ENCODE measurements at places on chromosomes 16 and 17.

DNA sequence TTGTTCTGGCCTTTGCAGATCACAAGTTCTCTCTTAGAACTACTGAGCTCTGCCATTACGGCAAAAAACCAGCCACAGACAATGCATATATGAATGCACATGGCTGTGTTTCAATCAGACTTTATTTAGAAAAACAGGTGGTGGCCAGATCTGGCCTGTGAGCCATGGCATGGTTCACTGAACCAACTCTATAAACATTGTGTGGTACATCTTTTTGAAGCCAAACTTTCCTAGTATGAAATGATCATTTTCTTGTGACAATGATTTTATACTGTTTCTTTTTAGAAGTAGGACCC lies 65.9 kb upstream of the AMZ2 start:
- no peak for DNase-seq

GRCh38 chr16:3223913-3224515 lies 10.9 kb downstream of the ZNF200 start:
- no peak for DNase-seq

- peak; percentile 77 for DNase-seq
These were observed 13.7 kb downstream of the N4BP1 start for GRCh38 chr16:48596326-48596725.

- DNase-seq, result no peak
These were observed 180.9 kb upstream of the TOX3 start for GRCh38 chr16:52727849-52728248.

GRCh38 chr16:88394426-88394825 lies 11.7 kb downstream of the ZNF469 start:
- no peak for DNase-seq

Data from stimulated activated naive CD8-positive, alpha-beta T cell treated with anti-CD3 and anti-CD28 coated beads, Interleukin-15, amount 100 ng/mL, for 72 hours (primary cell).